Stimulated activated CD8-positive, alpha-beta memory T cell treated with anti-CD3 and anti-CD28 coated beads, Interleukin-4, amount 100 ng/mL, for 24 hours (primary cell): ENCODE measurements at places on chromosomes 7 and 10.

DNA sequence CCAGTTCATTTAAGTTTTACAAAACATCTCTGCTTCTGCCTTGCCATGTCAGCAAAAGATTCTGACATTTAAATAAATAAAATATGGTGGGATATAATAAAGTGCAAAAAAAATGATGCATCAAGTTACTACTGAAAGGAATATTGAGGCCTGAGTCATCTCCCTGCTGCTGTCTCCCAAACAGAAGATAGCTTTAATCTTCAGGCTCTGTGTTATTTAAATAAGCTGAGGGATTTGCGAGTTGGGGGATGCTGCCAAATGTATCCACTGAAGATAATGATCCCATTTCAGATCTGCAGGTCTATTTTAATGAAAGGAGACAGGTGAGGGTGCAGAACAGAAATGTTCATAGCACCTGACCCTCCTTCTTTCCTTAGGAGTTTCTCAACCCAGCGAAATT, 720.8 kb downstream of the AUTS2 start:
- DNase-seq, result no peak

GRCh38 chr7:100204454-100204853, 15.3 kb upstream of the PVRIG start:
- no peak for DNase-seq

DNA sequence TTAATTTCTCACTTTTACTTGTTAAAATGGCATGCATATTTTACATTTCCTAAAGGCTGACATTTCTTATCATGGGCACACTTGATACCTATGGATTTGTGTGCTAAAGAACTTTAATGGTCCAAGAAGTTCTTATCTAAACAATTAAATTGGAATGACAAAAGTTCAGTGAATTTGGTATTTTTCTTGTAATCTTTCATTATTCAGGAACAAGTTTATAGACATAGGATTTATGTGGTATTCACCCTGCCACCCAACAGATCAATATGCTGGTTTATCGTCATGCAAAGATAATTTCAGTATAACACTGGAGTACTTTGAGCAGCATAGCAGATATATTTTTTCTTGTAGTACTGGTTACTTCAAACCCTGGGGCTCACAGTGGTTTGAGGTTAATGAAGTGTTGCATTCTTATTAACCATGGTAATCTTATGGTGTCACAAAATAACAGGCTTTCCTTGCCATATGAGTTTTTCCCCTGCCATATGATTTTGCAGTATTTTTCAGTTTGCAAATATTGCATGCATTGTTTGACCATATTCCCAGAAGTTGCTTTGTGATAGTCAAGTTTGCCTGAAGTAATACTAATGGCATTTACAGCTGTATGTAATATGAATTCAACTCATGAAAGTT, 148.8 kb downstream of the PPP1R9A start:
- DNase-seq, result no peak

- DNase-seq, result no peak
Measured at GRCh38 chr10:60176925-60177324, 212.8 kb downstream of the ANK3 start.

DNA sequence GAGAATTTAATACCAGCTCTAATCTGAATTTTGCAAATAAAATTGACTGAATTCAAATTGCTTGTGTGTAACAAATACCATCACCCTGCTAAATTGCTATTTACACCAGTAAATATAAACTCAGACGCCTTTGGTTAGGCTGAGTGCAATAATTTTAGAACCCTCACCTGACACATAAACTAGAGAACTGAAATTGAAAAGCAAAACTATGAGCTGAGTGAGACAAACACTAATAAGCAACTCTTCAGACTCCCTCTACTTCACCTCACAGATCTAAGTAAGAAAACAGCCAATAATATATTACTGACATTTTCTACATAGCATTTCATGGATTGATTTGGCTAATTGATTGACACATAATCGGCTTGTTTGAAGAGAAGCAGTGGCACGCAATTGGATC, 621.2 kb downstream of the REEP3 start:
- no peak for DNase-seq

GRCh38 chr10:29482591-29483431, 152.0 kb downstream of the SVIL start:
- peak; percentile 7 for DNase-seq

DNA sequence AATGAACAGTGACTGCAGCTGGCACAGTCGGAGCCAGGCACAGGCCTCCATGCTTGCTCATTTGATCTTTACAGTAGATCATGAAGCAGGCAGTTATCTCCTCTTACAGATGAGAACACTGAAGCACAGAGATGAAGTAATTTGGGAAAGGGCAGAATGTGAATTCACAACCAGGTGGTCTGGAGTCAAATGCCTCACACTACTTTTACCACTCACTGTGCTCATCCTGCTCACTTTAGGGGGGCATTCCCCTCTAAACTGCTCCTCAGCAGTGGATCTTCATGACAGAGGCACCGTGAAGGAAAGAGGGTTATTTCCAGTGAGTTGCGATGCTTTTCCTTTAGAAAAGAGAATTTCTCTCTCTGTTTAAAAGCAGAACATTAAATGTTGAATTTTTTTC, 15.1 kb downstream of the SNX10 start:
- no peak for DNase-seq

- DNase-seq, result no peak
Measured at GRCh38 chr7:19215412-19215811, 70.2 kb upstream of the FERD3L start.

- DNase-seq, result no peak
Measured at GRCh38 chr7:19101909-19102308, 15.5 kb downstream of the TWIST1 start.

DNA sequence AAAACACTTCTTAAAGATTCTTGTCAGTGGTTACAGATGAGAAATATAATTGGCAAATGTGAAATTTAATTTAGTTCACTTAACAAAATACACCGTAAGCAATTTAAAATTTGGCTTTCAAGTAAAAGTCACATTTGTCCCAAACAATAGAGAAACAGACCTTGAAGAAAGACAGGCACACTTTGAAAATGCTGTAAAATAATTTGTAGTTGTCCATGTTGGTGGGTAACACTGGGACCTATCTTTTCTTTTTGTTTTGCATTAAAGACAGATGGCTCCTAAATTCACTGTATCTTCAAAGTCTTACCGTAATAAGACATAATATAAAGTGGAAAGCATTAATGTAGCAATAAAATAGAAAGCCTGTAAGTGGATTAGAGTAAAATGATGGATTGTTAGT, 3.3 kb downstream of the GRK5 start:
- DNase-seq, result no peak

DNA sequence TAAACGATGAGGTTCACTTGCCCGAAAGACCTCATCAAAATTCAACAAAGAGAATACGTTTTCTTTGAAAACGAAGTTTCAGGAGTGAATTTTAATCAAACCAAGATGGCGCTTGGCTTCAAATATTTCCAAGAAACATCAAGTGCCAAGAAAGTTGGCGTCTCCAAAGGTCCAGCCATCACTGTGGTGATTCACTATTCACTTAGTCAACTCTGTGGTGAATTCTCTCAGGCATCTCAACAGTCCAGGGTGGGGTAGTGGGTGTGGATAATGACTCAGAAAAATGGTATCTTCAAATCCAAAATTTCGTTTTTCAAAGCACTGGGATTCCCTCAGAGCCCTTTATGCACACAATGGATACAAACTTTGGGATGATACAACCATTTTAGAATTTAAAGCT, 133.1 kb downstream of the SVIL start:
- no peak for DNase-seq

DNA sequence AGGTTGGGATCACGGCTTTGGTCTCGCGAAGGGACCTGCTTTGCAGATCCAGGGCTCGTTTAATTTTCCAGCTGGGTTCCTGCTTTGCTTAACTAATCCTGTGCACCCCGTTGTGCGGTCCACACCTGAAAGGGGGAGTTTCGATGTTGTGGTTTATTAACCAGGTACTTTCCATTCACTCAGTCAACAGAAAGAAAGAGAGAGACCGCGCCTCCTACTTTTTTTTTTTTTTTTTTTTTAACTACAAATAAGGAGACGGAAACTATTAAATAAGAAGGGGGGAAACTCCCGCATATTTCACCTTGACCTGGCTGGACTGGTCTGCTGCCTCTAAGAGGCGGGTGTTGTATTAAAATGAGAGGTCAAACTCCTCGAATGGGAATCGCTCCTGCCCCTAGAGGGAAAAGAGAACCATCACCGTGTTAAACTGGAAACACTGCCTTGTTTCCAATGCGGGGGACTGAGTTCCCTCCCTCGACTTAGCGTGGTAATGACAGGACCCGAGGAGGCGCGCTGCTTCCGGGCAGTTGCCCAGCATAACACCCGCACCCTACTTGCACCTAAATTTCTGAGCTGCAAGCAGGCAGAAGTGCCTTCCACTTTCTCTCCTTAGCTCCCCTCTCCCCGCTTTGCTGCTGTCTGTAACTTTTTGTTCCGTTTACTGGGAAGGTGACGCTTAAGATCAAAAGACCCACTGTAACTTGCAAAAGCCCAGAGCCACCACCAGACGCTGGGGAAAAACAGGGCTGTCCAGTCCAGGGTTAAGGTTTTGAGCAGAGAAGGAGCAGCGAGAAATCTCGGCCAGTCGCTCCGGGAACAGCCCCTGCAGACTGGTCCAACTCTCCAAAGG, 1.1 kb upstream of the ITGB8 start:
- DNase-seq, result no peak

DNA sequence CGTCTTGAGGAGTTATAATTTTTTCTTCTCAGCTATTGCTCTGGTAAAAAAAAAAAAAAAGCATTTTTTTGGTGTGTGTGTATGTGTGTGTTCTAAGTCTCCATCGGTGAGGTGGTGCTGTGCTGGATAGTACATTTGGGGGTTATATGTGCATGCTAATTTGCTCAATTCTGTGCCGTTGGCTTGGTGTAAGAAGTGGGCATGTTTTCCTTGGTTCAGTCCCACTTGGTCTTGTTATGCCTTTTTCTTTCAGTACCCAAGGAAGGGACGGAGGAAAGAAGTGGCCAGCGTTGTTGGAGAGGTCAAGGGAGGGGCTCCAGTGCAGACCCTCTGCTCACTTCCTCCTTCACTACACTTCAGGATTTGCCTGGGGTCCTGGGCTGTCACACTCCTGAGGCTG, 20.4 kb downstream of the LRMDA start:
- no peak for DNase-seq

DNA sequence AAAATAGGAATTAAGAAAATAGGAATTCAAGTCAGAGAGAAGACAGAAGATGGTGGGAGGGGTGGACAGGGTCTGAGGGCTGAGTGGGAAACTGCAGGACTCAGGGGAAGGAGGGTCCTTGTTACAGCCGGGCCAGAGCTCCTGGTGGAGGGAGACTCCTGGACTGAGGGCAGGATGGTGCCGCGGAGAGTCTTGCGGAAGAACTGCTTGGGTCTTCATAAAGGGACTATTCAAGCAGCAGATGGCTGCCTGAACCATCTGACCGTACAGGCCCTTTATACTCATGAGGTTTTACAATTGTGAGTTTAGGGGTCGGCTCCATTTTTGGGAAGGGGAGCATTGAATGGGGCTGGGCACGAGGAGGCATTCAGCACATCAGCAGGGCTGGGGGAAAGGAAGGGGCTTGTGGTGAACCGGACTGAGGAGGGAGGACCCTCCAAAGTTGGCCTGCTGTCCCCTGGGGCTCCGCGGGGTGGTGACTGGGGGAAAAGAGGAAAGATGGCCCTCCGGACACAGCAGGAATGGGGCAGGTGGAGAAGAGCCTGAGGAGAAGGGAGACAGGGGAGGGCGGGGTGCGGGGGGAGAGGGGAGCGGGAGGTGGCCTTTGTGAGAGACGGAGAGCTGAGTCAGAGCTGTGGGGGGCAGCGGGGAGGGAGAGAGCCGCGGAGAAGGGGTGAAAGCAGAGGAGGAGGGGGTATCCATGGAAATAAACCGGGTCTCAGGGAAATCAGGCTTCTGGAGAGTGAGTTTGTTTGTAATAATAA, 1.5 kb downstream of the FAM131B start:
- DNase-seq, result no peak

DNA sequence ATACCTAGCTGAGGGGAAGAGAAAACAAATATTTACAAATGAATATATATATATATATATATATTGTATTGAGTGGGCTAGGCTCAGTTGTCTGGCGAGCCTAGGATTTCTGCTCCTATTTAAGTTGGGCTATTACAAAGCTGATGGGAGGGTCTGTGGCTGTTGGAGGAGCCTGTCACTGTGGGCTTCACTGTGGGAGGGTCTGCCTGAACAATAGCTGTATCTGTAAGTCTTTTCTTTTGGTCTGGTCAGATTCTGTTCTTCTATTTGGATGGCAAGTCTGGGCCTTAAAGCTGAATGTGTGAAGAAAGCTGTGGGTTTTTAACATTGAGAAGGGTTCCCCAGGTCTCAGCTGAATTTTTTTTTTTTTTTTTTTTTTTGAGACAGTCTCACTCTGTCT, 220.6 kb upstream of the LYZL1 start:
- no peak for DNase-seq

DNA sequence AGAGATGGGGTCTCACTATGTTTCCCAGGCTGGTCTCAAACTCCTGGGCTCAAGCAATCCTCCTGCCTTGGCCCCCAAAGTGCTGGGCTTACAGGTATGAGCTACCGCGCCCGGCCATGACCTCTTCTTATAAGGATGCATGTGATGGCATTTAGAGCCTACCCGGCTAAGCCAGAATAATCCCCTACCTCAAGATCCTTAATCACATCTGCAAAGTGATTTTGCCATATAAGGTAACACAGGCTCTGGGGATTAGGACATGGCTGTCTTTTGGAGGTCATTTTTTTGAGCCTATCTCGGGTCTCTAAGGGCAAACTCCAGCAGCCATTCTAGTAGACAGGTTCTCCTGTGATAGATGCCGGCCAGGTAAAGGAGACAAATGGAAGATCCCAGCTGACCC, 39.6 kb downstream of the GTF2IRD1 start:
- DNase-seq, result no peak

DNA sequence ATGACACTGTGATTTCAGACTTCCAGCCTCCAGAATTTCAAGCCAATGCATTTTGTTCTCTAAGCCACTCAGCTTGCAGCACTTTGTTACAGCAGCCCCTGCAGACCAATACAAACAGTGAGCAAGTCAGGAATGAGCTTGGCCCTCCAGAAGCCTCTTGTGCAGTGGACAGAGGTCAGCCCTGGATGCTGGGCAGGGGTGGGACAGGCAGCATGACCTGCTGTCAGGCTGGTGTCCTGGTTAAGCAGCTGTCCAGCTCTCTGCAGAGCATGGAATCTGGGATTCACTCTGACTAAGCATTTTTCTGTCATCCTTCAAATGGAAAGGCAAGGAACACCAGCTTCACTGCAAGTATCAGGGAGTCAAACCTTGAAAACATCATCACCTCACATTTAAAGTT, 85.5 kb upstream of the GDF10 start:
- DNase-seq, result no peak

DNA sequence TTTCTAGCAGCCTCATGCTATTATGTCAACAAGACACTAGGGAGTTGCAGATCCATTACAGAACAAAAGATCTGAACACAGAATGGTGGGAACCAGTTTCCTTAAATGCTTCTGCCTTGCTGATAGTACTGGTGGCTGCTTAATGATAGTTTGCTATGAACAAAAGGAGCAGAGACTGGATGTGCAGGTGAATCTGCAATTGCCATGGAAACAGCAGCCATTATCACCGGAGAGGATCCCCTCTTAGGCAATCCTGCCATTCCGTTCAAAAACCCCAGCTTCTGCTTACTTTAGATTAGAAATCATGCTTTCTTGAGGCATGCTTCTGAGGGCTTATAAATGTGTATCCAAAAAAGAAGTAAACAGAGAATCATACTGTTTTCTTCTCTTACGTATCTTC, 80.0 kb upstream of the PRKAR2B start:
- no peak for DNase-seq
